RCC 7860 (cell line): ENCODE measurements at places on chromosomes 2 and 18.

- DNase-seq: peak; percentile 92
Measured at GRCh38 chr2:177172034-177172880, 40.3 kb upstream of the HNRNPA3 start.

DNA sequence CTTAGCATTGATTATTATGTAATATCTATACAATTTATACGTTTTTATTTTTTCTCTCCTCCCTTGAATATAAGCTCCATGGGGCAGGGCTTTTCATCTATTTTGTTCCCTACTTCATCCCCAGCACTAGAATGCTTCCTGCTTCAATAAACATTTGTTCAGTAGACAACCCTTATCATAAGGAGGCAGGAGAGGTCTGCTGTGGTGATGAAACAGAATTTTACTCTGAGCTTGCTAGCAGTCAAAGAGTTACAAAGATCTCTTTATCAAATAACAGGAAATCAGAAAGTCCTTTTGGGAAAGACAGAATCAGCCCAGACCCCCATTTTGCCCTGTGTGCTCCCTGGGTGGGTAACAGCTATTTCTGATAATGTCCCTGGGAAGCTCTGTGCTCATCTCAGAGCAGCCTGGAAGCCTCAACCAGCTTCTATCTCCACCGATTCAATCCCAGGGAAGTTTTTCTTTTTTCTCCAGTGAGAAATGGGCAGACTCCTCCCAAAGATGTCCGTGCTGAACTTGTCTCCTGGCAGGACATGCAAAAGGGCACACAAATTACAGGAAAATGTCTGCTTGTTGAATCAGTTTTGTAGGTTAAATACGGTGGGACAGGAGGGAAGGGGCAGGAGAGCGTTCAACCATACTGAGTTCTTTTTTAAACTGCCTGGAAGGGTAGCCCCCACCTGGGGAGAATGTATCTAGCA is 84.7 kb upstream of the PKDCC start:
- no peak for DNase-seq

DNA sequence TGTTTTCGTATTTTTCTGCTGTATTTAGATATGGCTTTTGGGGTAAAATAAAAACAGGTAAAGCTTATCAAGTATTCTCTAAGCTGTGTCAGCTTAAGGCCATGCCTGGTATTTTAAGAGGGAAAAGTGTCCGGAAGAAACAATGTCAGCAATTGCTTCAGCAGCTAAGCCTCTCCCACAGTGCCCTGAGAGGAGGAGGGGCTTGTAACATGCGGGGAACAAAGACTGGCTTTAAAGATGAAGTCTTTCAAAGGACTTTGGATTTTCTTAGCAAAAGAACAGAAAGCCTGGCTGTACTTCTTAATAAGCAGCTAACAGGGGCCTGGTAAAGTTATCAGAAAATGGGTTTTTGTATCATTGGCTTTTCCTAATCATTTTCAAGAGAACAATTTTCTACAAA is 102.8 kb downstream of the PXDN start:
- DNase-seq: no peak

DNA sequence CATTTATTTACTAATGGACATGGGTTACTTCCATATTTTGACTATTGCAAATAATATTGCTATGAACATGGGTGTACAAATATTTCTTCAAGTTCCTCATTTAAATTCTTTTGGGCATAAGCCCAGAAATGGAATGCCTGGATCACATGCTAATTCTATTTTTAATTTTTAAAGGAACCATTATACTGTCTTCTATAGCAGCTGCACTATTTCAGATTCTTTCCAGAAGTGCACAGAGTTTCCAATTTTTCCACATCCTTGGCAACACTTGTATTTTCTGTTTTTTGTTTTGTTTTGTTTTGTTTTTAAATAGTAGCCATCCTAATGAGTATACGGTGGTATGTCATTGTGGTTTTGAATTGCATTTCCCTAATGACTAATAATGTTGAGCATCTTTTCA is 8.5 kb upstream of the RALBP1 start:
- no peak for DNase-seq

DNA sequence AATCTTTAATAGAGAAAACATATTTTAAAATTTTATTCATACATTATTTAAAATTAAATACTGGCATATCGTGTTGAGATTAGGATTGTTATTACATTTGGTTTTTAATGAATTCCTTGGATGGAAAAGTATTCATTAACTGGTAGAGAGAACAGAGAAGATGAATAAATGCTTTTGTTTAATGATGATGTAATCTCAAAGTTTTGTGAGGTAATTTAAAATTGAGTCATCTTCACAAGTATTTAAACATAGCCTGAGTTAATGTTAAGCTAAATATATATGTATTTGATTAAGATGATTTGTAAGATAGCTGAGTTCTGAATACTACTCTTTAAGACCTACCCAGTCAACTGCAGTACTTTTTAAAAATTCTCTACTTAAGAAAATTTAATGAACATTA is 713.4 kb upstream of the VRK2 start:
- DNase-seq: peak; percentile 13

DNA sequence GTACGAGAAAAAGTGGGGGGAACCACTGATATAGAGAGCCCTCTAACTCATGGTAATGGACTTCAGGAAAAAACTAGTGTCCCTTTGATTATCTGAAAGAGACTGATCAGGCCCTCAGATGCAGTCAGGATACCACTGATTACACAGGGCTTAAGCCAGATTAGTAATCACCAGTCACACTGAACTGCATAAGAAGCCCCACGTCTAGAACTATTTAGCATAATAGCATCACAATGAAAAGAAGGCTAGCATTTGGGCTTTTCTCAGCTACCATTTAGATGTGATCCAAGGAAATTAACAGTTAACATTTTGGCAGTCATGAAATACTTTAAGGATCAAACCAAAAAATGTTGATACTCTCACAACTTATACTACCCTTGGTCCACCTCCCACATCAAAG is 813.1 kb upstream of the POU3F3 start:
- no peak for DNase-seq

GRCh38 chr2:150224321-150224720 is 263.1 kb downstream of the RND3 start:
- no peak for DNase-seq

DNA sequence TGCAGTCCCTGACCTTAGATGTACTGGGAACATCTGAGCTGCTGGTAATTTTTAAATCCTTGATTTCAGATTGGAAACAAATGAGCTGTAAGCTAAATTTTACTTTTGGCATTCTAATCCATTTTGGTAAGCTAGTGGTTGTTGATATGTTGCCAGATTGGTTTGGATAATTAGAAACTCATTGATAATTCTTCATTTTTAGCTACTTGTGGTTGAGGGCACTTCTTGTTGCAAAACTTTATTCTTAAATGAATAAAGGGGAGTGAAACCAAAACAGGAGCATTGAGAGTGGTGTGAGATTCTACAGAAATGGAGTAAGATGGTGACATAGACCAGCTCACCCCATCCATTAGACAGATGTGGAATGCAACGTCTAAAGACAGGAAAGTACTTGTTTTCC is 64.5 kb downstream of the ITGB1BP1 start:
- DNase-seq: no peak

GRCh38 chr18:2847317-2848246 is 776 bp downstream of the EMILIN2 start:
- no peak for DNase-seq

- DNase-seq: peak; percentile 90
Measured at GRCh38 chr18:8794156-8794933, 89.0 kb downstream of the MTCL1 start.

DNA sequence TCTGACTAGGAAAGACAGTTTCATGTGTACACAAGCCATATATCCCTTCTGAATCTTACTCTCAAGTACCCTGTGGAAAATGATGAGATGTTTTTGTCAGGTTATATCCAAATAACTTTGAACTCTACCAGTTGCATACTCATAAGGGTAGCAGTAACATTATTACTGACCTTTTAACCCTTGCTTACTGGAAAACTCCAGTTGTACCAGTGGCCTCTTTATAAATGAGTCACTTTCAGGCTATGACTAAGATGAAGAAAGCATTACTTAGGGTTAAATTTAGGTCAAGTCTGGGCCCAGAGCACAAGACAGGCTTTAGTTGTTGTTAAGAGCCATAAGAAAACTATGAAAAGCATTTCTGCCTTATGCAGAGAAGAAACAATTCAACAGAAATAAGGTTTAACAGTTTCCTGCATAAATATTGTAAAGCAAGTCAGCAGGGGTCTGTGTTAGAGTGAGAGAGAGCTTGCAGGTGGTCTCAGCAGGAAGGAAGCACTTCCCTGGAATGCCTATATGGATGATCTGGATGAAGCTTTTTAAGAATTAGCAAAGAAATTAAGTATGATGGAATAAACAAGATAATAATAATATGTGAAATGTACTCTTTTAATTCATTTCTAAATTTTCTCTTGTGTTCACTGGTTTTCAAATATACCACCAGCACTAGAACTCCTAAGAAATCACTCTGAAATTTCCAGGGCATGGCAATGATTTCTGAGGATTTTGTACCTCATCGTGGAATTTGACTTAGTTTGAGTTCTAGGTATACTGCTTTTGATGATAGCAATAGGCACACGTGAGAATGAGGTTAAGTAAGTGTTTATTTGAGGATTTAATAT is 126.6 kb downstream of the UBE2E3 start:
- peak; percentile 81 for DNase-seq

- peak; percentile 21 for DNase-seq
Measured at GRCh38 chr2:152134488-152135280, 35.8 kb upstream of the CACNB4 start.

- DNase-seq: no peak
Measured at GRCh38 chr2:98893911-98894321, 42.1 kb downstream of the CRACDL start.

DNA sequence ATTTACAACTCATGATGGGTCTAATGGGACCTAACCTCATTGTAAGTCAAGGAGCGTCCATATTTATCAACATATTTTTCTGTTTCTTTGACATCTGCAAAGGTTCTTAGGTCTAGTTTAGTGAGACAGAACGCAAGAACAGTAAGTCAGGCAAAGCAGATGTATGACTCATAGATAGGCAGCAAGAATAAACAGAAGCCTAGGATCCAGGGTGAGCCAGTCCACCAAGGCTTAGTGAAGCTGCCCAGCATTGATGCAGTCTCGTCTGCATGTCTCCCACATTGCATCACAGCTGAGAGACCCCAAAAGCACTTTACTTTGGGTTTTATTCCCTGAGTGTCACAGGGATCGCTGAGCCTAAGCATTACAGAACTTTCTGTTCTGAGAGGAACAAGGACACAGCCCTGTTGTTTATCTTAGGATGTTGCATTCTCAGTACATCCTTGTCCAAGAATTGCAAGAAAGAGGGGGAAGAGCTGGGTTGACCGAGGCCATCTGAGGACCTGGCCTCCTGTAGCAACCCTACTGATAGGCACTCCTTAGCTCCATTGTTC is 29.6 kb upstream of the TMEM177 start:
- DNase-seq: peak; percentile 18

- DNase-seq: no peak
Measured at GRCh38 chr2:102891296-102891695, 129.5 kb downstream of the TMEM182 start.

DNA sequence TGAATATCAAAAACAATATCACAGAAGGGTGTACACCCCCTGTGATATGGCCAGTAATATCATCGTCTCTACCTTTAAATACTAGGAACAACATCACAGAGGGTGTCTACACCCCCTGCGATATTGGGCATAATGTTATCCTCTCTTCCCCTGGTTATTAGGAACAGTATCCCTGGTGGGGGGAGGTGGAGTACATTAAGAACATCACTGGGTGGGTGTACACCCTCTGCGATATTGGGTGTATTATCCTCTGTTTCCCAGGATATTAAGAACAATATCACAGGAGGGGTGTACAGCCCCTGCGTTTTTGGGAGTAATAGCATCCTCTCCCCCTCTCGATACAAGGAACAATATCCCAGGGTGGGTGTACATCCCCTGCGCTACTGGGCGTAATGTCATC is 1932.8 kb downstream of the SUCLG1 start:
- DNase-seq: no peak

DNA sequence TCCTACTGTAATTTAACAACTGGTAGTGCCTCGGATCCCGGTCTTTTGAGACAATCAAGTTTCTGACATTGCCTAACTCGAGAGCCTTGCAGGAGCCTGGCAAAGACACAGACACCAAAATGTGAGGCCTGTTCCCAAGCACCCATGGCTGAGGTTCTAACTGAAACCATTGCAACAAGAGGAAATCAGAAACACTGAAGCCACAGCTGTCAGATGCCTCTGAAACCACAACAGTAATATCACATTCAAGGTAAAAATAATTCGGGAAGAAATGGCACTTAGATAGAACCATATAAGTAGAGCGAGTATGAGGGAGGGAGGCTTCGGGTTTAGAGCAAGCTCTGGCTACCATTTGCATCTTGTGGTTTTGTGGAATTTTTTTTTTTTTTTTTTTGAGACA is 285.9 kb downstream of the FBXO15 start:
- DNase-seq: no peak
